Inflammatory macrophage treated with lipopolysaccharide for 1 hour (primary cell): ENCODE measurements at places on chromosomes 4 and X.

DNA sequence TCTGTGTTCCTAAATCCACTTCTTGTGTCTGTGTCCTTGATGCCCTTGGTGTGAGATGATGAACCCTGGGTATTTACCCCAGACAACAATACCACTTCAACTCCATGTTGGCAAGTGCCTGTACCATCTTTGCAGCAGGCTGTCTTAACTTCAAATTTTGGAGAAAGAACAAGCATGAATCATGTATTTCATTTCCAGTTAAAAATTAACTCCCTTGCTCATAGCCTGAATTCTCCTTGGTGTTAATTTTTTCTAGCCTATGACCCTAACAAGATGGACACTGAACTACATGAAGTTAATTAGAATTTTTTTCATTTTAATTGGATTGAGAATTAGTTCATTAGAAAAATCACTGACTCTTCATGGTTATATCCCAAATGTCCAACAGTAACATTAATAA, 267.8 kb upstream of the INTU start:
- no peak for DNase-seq

GRCh38 chr4:111027526-111027925, 404.6 kb upstream of the PITX2 start:
- DNase-seq = no peak

DNA sequence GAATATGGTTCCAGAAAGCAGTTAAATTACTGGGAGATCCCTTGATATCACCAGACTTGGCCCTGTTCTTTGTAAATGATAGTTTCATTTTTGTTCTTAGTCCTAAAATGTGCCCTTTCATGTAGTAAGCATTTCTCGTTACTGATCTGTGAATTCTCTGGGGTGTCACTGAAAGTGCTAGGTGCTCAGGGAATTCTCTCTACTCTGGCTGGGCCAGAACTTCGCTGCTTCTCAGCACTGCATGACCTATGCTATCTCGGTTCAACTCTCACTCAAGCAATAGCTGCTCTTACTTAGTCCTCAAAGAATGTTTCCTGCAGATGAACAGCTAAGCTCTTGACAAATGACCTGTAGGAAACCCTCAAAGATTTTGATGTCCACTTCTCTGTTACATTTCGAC, 1144.3 kb downstream of the ADGRL3 start:
- DNase-seq = no peak

- peak; percentile 20 for DNase-seq
These were observed 528 bp downstream of the FMR1 start for GRCh38 chrX:147912093-147912801.

DNA sequence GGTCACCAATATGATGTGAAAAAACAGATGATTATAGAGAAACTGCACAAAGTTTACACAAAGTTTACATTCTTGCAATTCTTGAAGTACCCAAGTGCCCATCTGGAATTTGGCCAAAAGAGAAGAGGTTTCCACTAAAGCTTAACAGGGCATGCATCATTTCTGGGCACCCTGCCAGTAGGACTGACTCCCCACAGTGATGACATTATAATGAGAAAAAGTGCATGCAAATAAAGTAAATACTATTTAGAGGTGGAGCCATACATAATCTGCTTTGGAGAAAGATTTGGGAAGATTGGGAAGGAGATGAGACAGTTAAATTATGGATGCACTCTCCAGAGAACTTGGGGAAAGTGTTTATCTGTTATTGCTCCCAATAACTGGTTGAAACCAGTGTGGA, 93.7 kb upstream of the TRPC3 start:
- DNase-seq = no peak

GRCh38 chr4:133588306-133588705, 439.2 kb downstream of the PCDH10 start:
- no peak for DNase-seq

- DNase-seq = no peak
These were observed 55.8 kb downstream of the PAK3 start for GRCh38 chrX:111151764-111152163.

DNA sequence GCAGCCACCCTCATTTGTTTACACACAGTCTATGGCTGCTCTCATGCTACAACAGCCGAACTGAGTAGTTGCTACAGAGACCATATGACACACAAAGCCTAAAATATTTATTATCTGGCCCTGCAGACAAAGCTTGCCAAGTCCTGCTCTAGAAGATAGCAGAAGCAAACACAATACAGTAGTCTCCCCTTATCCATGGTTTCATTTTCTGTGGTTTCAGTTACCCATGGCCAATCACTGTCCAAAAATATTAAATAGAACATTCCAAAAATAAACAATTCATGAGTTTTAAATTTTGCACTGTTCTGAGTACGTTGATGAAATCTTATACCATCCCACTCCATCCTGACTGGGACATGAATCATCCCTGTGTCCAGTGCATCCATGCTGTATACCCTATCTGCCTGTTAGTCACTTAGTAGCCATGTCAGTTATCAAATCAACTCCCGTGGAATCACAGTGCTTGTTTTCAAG, 40.2 kb upstream of the ZNF81 start:
- peak; percentile 43 for DNase-seq
